ENCODE measurements at places on chromosomes 16 and 17.
A peak's percentile ranks its signal among the peaks of the same experiment; 100 is the strongest.

DNA sequence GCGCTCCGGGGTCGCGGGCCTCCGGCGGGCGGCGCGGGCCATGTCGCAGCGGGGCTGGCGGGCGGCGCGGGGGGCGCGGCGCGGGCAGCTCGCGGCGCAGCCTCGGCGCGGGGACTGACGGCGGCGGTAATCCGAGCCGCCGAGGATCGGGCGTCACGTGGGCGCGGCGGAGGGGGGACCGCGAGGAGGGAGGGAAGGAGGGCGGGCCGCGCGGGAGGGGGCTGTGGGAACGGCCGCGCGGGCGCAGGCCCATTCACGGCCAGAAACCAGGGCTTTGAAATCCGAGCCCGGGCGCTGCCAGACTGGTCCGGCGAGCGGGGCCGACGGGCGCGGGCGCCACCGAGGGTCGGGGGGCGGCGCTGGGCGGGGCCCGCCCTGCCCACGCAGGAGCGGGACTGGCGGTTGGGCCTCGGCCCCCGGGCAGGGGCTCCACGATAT is at the start of gene MTSS2:
MTSS2 (minus strand) TSS at position 116 of the 438 bp plus-strand sequence. CDS start 262 bp downstream, outside the sequence.
- peak; percentile 91 for DNase-seq

DNA sequence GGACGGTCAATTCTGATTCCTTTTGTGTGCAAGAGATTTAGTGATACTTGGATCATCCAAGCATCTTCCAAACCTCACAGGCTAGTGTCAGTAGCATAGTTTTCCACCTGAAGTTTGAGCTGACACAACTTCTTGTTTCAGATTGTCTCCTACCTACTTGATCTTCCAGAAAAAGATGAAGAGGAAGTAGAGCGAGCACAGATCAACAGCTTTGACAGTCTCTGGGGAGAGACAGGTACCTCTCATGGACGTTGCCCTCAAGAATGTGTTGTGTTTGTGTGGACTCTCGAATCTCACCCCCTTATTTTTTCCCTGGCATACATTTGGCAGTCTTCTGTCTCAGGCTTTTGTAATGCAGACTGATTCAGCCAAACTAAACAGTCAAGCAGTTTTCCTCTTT is 47.4 kb downstream of the CYB561 start:
- no peak for DNase-seq

GRCh38 chr17:13297183-13297582 is 279.4 kb upstream of the ELAC2 start:
- no peak for DNase-seq

GRCh38 chr16:83561876-83562275 is 245.9 kb upstream of the HSBP1 start:
- DNase-seq, result no peak

DNA sequence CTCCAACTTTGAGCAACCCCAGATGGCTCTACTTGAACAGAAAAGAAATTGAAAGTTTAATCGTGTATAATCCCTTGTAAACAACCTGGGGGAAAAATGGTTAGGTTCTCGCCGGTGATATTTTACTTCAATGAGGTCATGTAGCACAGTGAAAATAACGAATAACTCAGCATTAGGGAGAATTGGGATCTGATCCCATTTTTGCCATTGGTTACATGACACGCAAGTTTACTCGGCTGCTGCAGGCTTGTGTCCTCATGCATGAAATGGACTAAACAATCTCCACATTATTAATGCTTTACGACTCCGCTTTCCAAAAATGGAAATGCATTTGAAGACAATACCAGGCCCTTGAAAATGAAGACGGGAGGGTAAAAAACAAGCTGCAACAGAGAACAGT is 45.5 kb upstream of the LRRC37A3 start:
- DNase-seq, result no peak

DNA sequence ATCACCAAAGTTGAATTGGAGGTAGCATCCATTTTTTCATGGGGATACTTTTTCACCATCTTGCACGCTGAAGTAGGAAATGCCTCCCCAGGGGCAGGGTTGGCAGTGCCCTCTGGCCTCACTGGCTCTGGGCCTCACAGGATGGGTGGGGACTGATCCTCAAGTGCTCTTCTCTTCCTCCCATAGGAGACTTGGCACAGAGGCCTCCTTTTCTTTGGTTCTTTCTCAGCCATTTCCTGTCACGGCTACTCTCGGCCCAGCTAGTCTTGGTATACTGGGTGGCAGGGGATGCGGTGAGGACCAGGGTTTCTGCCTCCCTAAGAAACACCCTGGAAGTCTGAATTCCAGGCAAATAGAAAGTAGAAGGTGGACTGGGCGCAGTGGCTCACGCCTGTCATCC is 58.2 kb downstream of the PECAM1 start:
- no peak for DNase-seq

DNA sequence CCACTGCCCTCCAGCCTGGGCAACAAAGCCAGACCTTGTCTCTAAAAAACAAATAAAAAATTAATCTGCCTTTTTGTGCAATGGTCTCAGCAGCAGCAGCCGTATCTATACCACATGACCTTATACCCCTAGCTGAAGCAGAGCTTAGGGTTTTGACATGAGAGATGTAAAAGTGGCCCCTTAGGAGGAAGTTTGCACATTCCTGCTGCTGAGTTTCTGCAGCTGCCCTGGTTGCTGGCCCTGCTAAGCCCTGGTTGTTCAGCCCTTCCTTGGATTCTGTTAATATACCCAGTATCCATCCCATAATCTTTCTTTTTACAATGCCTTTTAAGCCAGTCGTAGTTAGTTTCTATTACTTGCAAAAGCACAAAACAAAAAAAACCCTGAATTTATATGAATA is 33.0 kb upstream of the PRKCB start:
- no peak for DNase-seq

DNA sequence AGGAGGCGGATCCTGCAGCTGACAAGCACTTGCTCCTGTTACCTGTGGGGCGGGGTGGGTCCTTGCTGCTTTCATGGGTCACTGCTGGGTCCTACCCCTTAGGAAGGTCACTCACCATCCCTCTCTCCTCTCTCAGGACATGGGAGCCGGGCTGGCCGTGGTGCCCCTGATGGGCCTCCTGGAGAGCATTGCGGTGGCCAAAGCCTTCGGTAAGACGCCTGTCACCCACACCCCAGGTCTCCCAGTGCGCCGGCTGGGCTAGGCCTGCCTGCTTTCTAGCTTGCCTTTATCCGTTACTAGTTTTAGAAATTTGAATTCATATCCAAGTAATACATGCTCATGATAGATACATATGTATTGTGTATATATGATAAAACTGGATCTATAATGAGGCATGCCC is 17.2 kb downstream of the SLC26A11 start:
- DNase-seq, result no peak

GRCh38 chr16:50940275-50940854 is 198.5 kb downstream of the CYLD start:
- DNase-seq, result no peak

GRCh38 chr17:10737168-10737622 is 7.4 kb upstream of the TMEM220 start:
- peak; percentile 60 for DNase-seq

DNA sequence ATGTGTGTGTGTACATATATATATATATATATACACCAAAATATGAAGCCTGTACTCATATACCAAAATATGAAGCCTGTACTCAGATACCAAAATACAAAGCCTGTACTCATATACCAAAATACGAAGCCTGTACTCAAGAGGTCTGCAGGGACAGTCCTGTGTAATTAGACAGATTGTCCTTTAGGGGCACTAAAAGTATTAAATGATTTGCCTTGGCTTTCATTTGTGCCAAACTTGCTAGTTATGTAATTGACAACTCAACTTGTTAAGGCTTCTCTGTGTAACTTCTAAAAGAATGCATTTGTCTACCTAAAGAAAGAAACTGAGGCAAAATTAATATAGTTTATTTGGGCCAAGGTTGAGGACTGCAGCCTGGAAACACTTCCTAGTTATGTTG is 30.8 kb upstream of the DHX40 start:
- DNase-seq, result no peak

DNA sequence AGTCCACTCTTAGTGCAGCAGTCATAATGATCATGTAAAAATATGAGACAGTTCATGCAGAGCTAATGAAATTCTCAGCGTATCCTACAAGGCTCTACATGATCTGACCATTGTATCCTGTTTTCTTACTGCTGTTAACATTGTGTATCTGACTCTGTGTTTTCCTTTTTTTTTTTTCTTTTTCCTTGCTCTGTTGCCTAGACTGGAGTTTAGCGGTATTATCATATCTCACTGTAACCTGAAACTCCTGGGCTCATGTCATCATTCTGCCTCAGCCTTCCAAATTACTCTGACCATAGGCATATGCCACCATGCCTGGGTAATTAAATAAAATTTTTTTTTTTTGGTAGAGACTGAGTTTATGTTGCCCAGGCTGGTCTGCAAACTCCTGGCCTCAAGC is 12.1 kb downstream of the DUS2 start:
- no peak for DNase-seq

DNA sequence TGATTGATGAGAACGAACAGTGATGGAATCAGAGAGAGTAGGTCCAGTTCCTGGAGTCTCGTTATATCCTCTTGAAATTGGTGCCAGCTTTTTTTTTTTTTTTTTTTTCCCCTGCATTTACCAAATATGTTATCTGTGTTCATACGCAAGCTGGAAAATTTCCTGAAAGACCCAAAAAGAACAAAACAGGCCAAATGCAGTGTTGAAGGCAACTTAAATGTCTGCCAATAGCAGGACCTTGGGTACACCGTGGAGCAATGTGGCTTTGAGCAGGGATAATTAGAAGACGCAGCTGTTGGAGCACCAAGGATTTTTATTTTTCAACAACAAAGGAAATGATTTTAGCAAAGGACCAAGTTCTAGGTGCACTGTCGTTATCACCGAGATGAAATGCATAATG is 105.0 kb downstream of the ABCC6 start:
- DNase-seq, result no peak

DNA sequence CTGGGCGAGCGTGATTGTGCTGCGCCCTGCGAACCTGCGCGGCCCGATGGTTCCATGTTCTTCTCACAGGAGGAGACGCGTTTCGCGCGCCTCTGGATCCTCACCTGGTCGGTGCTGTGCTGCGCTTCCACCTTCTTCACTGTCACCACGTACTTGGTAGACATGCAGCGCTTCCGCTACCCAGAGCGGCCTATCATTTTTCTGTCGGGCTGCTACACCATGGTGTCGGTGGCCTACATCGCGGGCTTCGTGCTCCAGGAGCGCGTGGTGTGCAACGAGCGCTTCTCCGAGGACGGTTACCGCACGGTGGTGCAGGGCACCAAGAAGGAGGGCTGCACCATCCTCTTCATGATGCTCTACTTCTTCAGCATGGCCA is 1.0 kb downstream of the FZD2 start:
- peak; percentile 45 for DNase-seq

DNA sequence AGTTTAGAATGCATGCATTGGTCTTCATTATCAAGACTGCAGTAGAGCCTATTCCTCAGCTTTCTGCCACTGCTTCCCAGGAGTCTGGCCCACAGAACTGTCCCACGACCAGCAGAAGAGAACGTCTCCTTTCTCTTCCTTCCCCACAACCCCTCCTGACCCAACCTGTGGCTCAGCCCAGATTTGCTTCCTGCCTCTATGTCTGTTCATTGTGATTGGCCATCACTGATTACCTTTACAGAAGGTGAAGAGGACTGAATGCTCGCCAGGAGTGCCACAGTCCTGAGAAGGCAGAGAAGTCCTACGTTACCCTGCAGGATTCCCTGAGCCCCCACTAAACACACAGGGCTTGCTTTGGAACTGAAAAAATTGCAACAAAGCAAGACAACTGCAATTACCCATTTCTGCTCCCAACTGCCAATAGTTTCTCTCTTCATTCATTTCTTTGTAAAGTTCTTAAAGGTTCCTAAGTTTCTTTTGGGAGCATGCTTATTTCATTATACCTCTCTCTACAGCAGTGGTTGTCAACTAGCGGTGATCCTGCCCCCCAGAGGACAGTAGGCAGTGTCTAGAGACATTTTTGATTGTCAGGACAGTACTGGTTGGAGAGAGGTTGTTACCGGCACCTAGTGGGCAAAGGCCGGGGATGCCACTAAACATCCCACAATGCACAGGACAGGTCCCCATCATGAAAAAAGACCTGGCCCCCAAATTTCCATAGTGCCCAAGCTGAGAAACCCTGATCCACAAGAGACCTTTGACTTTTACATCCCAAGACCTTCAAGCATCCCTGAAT is 4.5 kb upstream of the NAT9 start:
- no peak for DNase-seq

GRCh38 chr17:2551493-2551892 is 39.8 kb upstream of the METTL16 start:
- no peak for DNase-seq

DNA sequence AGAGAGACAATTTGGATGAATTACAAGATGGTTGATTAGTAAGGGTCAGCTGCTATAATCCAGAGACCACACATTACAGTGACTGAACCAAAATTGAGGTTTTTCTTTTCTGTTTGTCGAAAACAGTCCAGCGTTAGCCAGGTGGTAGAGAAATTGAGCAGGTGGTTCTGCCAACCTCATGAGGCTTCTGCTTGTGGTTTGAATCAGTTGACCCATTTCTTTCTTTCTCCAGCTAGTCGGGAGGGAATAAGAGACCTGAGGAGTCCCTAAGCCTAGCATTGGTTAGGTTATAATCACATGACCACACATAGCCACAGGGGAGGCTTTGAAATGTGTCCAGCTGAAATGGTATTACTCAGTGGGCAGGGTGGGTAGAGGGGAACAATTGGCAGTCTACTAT is 504.6 kb downstream of the HS3ST4 start:
- no peak for DNase-seq

DNA sequence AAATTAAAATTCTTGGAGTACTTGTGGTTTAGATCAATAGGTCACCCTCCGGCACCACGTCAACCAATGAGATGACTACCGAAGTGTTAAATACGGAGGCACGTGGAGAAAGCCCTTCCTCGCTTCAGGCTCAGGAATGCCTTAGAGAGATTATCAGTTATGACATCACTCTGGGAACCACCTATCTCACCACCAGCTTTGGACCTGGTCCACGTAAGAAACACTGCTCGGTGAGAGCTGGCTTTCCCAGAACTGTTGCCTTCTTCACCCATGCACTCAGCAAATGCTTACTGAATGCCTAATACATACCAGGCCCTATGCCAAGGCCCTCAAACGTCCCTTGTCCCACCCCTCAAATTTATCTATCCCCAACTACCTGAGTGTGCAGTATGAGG is 71.3 kb downstream of the SMG6 start:
- DNase-seq, result no peak

GRCh38 chr17:61926826-61927207 is 965 bp downstream of the INTS2 start:
- no peak for DNase-seq

DNA sequence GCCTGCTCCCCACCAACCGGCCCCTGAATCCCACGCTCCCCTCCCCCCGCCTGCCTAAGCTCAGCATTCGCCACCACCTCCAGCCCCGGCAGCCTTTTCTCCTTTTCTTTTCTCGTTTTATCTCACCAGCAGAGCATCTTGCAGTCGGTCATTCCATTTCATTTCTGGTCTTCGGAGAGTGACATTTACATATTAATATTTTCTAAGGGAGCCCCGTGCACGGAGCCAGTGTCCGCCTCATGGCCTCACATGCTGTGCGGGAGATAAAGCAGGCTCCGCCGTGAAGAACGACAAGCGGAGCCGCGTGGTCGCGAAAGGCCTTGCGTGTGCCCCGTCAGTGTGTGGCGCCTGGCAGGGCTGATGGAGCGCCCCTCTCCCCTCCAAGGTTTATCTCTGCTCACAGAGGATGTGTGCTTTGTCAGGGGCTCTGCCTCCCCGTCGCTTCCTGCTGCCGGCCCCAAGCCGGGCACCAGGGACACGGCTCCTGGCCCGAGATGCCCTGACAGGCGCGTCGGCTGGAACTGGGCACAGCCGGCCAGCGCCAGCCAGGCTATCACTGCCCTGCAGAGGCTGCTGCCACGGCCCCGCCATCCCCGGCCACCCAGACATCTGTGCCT is 95.5 kb upstream of the GSE1 start:
- no peak for DNase-seq

- DNase-seq, result no peak
Observed at GRCh38 chr17:64410750-64411490, 20.3 kb upstream of the PECAM1 start.

GRCh38 chr17:28616281-28616680 is 2.3 kb upstream of the RSKR start:
- no peak for DNase-seq
